Spleen (tissue), 13 donors: ENCODE measurements at places on chromosomes 5 and 9. TPM values are rescaled to one million over a fixed set of nuclear protein-coding genes. Genes with fewer than 3 reads are reported as not detected.

The ELAVL2 gene
- 0.02 TPM for polyA plus RNA-seq

The FAM200C gene
- 2.0 TPM for polyA plus RNA-seq

The ANGPTL2 gene
- polyA plus RNA-seq = 11.8 TPM

The RFESD gene
- polyA plus RNA-seq = 1.3 TPM

DNA sequence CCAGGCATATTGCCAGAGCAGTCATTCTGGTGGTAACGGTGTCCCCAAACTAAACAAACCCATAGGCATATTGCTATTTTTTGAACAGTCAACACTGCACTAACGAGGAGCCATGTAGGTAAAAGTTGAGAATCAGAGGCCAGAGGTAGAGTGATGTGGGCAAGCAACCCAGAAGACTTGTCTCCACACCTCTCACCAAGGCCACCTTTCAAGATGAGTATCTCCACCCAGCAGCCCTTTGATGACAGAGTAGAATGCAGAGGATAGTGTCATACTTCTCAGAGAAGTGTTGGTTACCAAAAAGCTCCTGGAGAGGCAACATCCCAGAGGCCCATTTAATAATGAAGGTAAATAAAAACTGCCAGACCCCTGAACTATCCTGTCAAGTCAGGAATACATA is 63.9 kb downstream of the FCHO2 start:
- no peak for DNase-seq

GRCh38 chr5:56816546-56817081 is 1.3 kb downstream of the MAP3K1 start:
- peak; percentile 93 for DNase-seq

GRCh38 chr9:97300586-97300985 is 6.9 kb upstream of the CCDC180 start:
- DNase-seq = no peak

DNA sequence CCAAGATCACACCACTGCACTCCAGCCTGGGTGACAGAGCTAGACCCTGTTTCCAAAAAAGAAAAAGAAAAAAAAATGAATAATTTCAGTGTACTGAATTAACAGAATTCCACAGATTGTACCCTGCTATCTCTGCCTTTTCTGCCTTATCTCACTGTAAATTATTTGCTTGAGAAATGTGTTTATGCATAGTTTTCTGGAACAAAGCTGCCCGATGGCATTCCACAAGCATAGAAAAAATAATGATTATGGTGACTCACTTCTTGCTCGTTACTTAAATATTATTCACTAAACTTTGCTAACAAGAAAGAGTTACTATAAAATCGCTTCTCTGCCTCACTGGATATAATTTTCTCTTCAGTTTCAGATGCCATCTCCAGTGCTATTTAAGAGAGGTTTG is 88.7 kb upstream of the FAM169A start:
- no peak for DNase-seq
